ENCODE measurements at places on chromosomes 16 and 17.

GRCh38 chr16:70152578-70153302 is 20.8 kb upstream of the CLEC18C start:
- DNase-seq: no peak

DNA sequence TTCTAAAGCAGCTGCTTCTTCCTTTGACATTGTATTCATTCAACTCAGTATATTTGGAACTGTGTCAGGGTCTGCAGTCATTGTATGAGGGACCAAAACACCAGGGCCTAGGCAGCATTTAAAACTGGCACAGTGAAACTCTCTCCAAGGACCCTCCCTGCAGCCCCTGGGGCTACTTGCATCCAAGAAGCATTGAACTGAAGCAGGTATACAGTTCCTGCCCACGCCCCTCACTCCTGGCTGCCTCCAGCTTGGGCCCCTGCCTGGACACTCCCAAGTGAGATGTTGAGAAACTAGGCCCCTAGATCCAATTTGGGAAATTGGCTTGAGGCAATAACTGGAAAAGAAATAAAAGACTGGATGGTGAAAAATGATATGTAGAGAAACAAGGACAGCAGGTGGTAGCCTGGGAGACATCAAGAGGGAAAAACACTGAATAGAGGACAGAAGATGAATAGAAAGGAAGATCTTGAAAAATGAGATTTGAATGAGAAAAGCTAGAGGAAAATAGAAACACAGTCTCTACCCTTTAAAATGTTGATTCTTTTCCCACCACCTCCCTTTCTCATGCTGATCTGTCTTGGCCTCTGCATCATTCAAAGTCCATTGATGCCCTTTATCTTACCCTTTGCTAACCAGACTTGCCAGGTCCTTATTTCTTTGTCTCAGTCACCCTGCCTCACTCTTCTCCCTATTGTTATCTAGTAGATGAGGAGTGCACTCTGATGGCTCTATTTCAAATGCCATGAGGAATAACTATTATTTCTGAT is 368.8 kb upstream of the CDH8 start:
- DNase-seq: no peak

GRCh38 chr17:59353936-59354755 is 22.7 kb downstream of the YPEL2 start:
- no peak for DNase-seq

- no peak for DNase-seq
Observed at GRCh38 chr17:8664456-8665126, 34.1 kb upstream of the MYH10 start.

All from stimulated activated CD8-positive, alpha-beta memory T cell treated with anti-CD3 and anti-CD28 coated beads, Interleukin-15, amount 100 ng/mL, for 4 hours (primary cell).